Keratinocyte (primary cell): ENCODE measurements at places on chromosomes 13 and 19.
A peak's percentile ranks its signal among the peaks of the same experiment; 100 is the strongest.

- DNase-seq = no peak
Observed at GRCh38 chr13:50636007-50636704, 207.3 kb downstream of the DLEU7 start.

DNA sequence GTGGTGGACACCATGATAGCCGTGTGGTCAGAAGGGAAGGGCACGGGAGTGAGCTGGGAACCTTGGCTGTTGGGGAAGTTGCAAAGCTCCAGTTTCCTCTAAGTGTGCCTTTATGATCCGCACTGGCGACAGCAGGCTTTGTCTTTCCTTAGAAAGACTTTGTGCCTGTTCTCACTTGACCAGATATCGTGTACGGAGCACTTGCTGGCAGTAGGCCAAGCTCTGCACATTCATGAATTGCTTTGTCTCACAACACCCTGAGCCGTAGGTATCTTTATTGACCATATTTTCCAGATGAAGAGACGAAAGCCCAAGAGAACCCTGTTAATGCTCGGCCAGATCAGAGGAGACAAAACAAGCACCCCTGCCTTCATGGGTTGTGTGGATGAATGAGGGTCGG lies 15.1 kb downstream of the CUL4A start:
- no peak for DNase-seq

DNA sequence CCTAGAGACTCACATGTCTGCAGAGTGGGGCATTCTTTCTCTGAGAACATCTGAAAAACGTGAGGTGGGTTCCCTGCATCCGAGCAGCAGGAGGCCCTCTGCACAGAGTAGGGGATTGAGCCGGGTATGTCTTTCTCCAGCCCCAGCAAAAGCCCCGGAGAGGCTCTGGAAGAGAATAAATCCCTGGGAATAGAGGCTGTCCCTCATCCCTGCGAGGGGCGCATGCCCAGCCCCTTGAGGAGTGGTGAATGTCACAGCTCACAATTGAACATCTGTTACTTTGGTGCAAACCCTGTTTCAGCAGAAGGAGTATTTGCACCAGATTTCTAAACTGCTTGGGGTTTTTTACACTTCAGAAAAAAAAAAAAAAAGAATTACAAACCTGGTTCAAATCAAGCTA lies 164.6 kb downstream of the FGF14 start:
- DNase-seq = no peak

DNA sequence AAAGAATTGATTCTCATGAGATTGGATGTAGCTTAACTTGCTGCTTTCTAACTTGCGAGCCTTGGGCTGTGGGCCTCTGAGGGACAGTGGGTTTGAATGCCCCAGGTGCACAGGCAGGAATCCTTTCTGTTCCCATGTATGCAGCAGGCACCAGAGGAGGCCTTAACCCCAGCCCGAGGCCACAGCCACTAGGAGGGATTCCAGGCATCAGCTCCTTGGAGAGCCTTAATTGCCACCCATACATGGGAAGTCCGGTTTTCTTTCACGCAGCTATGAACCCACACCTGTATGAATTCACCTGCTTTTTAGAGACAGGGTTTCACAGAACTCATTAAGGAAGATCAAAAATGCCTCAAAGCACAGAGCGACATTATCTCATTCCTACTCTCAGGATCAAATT lies 117.9 kb downstream of the CRYL1 start:
- DNase-seq = no peak

DNA sequence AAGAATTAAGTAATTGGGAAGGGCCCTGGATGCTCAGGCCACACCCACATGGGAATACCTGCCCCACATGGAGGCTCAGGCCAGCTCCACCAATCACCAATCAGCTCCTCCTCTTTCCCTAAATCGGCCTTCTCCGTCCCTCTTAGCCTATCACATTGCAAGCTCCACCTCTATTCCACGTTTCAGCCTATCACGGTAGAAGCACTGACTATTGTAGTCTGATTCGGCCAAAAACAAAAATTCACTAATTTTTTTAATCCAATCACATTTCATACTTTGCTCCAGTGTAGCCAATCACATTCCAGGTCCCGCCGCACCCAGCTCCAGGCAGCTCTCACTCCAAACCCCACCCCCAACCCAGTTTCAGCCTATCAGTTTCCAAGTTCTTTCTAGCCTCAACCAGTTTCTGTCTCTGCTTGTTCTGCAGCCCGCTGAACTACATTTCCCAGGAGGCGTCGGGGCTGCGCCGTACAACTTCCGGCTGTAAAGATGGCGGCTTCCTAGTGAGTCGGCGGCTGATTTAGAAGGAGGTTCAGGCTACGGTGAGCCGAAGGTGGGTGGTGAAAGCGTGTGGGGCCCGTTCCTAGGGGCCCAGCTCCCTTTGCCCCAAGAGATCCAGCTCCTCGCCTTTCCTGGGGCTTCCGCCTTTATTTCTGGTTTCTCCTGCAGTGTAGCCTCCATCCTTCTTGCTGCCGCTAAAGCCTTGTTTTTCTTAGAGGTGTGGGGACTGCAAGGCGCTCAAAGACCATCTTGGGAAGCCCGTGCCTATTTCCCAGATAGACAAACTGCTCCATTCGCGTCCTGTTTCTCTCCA lies at the start of gene BABAM1:
Gene BABAM1 (plus strand): TSS at position 469 of the 814 bp plus-strand sequence. CDS start 1,364 bp downstream, outside the sequence.
- peak; percentile 94 for DNase-seq

DNA sequence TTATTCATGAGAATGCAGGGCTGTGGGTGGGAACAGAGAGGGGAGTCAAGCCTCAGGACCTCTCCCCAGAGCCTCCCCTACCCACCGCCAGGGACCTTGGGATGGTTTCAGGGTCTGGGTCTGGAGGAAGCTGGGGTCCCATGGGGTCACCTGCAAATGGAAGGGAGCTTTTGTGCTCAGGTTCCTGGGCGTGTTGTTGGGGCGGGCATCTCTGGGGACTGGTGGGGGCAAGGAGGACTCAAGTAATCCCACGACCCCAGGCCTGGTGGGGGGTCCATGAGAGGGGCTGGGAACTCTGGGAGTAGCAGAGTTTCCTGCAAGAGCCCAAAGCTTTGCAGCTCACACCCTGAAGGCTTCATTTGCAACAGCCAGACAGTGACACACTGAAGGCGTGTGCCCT lies 60.2 kb downstream of the UNC13A start:
- no peak for DNase-seq

DNA sequence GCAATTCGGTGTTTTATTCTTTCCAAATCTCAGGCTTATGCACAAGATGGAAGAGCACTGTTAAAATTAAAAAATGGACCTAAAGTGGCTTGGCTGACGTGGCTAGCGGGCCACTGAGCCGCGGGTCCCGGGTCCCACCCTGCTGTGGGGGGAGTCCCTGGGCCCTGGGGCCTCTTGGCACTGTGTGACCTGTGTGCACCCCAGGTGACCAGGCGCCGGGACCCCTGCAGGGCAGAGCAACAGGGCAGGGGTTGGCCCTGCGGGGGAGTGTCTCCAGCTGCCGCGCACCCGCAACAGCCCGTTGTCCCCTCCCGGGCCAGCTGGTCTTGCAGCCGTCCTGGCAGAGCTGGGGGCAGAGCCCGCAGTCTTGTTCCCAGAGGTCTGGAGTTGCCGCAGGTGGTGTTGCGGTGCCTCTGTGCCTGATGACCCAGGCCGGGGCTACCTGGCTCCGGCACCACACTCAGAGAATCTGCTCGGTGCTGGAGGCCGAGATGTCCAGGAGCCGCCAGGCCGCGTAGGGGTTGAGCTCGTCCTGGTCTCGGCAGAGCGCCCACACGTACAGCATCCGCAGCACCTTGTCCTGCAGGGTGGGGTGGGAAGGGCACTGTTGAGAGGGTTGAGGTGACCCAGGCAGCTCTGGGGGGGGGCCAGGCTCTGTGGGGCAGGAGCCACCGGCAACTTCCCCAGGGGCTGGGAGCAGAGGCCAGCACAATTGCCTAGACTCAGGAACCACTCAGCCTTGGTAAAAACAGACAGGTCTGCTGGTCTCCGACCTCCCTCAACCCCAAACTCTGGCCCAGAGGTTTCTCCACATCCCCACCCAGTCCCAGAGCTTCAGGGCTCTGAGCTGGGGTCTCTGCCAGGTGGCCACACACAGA lies 1.0 kb upstream of the CTXN1 start:
- DNase-seq = no peak

- no peak for DNase-seq
Observed at GRCh38 chr13:90806016-90806615, 541.4 kb upstream of the MIR17HG start.

GRCh38 chr13:81778350-81778749 lies 1437.4 kb upstream of the SPRY2 start:
- no peak for DNase-seq

GRCh38 chr13:99974296-99974938 lies 2.9 kb upstream of the ZIC5 start:
- no peak for DNase-seq

DNA sequence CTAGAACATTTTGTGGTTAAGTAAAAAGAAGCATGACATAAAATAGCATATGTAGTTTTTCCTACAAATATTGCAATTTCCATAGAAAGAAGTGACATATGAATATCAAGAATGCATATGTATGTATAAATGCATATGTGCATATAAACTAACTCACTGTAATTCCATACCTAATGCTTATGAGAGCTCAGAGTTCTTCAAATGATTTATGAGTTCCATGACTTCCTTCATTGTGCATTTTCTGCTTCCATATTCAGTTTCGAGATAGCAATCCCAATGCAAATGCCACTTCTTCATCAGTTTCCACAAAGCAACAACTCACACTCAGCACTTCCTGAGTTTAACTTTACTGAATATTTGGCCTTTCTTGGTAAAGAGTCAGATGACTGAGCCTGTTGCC lies 1744.3 kb upstream of the MIR17HG start:
- DNase-seq = no peak
